Stimulated activated effector memory CD8-positive, alpha-beta T cell treated with anti-CD3 and anti-CD28 coated beads, Interleukin-12 subunit alpha, Interleukin-12 subunit beta, amount 100 ng/mL, for 72 hours (primary cell): ENCODE measurements at places on chromosomes 7 and 10.
A peak's percentile ranks its signal among the peaks of the same experiment; 100 is the strongest.

DNA sequence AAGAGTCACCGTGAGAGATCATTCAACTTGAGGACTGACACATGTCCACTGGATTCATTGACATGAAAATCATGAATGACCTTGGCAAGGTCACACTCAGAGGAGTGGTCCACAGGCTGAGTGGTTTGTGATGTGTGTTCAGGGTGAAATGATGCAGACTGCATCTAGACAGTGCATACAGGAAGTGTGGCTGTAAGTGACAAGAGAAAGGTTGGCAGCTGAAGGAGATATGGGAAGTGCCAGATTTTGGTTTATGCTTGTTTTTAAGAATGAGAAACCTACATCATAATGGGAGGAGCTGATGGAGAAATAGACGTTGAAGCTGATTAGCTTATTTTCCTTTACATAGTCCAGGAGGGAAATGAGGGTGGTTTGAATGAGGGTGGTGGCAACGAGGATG lies 64.8 kb upstream of the VIPR2 start:
- DNase-seq: no peak

DNA sequence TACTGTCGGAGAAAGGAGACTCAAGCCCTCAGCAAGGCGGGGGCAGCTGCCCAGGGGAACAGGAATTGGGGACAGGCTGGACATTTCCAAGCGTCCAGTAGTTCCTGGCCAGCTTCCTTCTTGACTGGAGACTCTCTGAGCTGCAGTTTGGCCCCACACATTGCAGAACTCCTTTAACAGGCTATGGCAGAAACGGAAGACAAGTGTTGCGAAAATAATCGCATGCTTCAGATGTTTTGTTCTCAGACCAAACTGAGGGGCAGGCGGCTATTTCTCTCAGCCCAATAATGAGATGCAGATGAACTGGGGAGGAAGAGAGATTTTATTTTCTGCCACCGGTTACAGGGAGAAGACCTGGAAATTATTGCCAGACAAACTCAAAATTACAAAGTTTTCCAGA lies 88.0 kb upstream of the PFKP start:
- no peak for DNase-seq

- no peak for DNase-seq
Measured at GRCh38 chr10:30671026-30671616, 41.6 kb upstream of the LYZL2 start.

- DNase-seq: no peak
Measured at GRCh38 chr7:98284335-98285036, 3.0 kb downstream of the BRI3 start.

DNA sequence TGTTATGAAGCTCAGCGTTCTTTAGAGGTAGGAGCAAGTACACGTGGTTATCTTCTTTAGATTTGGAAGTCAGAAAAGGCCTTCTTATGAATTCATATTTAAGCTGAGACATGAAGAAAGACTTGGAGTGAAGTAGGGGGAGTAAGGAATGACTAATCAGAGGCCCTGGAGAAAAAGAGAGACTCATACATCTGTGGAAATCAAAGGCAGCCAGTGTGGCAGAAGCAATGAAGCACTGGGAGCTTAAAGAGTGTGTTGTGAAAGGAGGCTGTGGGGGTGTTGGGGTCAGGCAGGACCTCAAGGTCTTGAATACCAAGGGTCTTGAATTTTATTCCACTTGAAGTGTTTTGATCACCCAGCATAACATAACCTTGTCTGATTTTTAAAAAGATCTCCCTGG lies 35.7 kb upstream of the FGL2 start:
- DNase-seq: no peak

DNA sequence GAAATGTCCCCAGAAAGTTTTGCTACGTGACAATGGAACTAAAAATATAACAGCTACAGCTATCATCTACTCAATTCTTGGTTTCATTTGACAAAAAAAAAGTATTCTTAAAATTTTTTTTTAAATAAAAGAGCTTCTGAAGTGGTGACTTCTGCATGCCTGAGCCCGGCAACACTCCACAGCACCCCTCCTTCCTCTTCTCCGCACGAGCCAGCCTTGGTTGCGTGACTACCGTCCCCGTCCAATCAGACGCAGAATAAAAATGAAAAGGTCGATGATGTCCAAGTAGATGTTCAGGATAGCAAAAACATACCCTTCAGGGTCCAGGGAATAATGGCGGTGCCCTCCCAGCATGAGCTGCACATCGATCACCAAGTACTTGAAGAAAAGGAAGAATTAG lies 34.5 kb upstream of the GATAD1 start:
- DNase-seq: no peak

- DNase-seq: no peak
Measured at GRCh38 chr10:114987995-114988394, 50.0 kb downstream of the TRUB1 start.

DNA sequence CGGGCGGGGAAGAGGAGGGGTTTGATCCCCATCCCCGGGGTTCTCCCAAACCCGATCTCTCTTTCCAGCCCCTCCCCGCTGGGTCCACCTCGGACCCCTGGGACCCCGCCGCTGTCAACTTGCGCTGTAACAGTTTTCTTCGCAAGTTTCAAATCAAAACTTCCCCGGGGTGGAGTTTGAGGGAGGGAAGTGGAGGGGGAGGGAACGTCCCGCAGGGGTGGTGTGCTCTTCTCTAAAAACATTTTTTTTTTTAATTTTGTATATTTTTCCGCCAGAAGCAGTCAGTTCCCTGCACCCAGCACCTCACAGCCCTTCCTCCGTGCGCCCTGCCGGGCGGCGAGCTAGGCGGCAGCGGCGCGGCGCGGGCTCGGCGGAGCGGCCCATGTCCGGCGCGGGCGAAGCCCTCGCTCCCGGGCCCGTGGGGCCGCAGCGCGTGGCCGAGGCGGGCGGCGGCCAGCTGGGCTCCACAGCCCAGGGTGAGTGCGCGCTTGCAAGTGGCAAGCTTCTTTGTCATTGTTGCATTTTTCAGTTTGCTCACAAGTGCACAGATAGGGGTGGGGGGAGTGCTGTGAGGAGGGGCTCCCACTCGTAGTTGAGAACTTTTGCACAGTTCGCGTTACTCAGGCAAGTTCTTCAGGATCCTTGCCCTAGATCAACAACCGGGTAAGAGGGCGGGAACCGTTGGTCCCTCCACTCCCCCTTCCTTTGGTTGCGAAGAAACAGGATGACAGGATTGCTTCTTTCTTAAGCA lies 933 bp downstream of the MDFIC start:
- DNase-seq: peak; percentile 44

GRCh38 chr10:15805395-15806058 lies 54.8 kb downstream of the MINDY3 start:
- DNase-seq: no peak

DNA sequence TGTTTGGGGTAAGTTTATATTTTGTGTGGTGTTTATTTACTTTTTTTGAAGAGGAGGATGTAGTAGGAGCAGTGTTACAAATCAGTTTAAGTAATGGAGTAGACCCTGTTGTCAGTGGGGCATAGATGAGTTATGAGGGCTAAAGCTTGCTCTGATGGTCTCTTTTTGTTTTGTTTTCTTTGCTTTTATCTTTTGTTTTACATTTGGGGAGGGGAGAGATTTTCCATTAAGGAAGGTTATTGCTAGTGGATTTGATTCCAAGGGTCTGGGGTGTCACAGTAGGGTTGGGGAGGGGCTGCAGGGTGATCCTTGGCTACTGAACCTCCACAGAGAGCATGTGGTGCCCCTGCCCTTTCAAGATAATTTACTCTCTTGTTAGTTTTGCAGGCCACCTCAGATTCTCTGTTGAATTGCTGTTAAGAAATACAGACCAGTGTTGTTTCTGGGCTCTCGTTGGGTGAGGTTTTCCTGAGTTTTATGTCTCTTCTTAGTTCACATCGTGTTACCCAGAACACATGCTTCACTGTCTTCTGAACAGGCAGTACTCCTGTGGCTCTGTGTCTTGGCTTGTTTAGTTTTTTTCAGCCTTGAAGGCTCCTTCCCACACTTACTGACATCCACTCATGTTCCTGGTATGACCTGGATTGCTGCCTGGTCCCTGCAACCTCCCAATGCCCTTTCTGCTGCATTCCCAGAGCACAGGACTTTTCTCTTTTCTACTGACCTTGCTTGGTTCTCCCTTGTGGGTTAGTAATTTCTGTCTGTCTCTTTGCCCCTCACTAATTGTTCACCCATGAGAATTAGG lies 4.2 kb downstream of the KIFBP start:
- DNase-seq: no peak

DNA sequence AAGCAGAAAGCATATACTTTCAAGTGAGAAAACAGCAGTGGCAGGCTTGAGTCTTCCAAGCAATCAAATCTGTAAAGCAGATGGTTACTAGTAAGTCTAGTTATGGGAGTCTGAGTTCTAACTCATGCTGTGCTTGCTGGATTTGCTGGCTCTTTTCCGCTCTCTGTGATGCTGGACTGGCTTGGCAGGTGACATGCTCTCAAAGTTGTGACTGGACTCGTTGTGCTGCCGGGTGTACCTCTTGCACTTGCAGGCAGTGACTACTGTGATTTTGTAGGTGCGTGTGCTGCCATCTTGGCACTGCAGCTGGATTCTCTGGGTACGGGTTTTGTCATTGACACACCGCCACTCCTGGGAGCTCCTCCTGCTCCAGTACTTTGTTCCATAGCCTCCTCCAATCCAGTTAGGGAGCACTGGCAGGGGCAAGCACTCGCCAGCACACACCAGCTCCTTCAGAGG lies 3.1 kb downstream of the SOSTDC1 start:
- no peak for DNase-seq

DNA sequence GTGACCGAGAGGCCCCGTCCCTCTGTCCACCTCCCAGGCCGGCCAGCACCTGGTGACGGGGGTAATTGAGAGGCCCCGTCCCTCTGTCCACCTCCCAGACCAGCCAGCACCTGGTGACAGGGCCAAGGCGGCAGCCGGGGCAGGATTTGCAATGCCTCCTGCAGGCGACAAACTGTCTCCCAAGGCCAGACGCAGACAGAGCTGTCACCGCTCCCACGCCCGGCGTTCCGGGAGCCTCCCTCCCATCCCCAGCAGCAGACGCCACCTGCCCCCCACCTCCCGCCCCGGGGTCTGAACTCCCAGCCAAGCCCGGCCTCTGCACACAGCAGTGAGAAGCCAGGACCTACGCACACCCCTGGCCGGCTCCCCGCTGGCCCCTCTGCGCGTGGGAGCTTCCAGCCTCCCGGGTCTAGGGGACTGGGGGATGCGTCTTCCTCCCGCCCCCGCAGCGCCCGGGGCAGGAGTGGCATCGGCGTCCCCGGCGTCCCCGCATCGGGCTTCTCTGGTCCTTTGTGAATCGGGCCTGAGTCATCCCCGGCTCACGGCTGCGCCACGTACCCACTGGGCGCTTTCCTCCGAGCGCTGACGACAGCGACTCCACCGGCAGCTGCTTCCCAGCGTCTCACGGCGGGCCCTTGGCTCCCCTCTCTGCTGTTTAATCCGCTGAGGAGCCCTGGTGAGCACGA lies 95.1 kb upstream of the DIP2C start:
- peak; percentile 59 for DNase-seq

DNA sequence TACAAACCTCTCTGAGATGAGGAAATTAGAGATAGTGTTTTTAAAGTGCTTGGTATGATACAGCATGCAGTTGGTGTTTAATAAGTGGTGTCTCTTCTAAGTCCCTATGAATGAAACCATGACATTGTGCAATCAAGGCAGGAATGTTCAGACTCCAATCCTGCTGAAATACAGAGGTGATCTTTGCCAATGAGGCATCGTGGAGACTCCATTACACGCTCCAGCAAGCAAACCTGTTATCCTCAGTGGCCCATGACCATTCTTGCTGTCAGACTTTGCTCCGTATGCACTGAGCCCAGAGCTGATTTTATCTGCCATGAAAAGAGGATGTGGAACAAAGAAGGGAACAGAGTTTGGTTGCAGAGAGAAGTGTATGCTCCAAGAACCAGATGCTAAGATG lies 47.3 kb downstream of the CDHR3 start:
- no peak for DNase-seq

DNA sequence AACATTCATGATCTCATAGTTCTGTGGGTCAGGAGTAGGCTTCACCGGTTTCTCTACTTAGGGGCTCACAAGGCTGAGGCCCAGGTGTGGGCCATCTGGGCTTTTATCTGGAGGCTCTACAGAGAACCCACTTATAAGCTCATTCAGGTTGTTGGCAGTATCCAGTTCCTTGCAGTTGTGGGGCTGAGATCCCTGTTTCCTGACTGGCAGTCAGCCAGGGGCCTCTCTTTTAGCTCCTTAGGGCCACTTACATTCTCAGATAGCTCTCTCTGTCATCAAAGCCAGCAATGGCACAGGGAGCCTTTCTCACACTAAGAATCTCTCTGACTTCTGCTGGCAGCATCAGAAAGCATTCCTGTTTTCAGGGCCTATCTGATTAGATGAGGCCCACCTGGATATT lies 18.2 kb upstream of the HECTD2 start:
- no peak for DNase-seq

DNA sequence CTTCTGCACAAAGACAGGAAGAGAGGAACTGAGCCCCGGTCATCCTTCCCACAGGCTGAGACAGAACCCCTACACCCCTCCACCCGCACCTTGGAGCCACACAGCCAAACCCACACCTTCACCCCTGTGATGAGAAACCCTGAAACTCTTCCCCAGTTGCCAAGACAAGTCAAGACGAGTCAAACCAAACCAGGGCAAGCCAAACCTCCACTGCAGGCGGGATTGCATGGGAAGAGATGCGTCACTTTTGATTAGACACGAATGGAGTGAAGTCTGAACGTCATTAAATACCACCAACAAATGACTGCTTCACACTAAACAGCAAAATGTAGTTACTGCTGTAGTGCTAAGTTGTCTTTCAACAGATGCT lies 73.8 kb downstream of the PRPF18 start:
- no peak for DNase-seq

GRCh38 chr10:124739986-124740368 lies 4.2 kb downstream of the FAM53B start:
- no peak for DNase-seq

GRCh38 chr10:95560278-95561176 lies 644 bp downstream of the SORBS1 start:
- peak; percentile 75 for DNase-seq

DNA sequence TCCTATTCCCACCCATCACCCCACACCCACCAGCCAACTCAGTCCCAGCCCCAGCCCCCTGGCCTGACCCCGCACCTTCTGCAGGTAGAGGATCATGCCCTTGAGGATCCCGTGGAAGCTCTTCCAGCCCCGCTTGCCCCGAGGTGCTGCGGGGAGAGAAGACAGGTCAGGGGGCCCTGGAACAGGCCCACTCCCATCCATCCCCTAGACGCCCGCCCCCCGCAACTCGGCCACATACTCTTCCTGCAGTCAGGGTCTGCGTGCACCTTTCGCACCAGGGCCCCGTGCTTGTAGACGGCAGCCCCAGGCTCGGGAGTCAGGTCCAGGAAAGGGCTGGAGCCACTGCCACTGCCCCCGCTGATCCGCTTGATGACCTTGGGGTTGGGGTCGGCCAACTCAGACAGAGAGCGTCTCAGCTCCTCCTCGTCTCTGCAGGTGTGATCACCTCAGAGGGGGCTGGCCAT lies 9.6 kb downstream of the NFKB2 start:
- DNase-seq: no peak

GRCh38 chr7:41984888-41985287 lies 252.1 kb downstream of the GLI3 start:
- no peak for DNase-seq

DNA sequence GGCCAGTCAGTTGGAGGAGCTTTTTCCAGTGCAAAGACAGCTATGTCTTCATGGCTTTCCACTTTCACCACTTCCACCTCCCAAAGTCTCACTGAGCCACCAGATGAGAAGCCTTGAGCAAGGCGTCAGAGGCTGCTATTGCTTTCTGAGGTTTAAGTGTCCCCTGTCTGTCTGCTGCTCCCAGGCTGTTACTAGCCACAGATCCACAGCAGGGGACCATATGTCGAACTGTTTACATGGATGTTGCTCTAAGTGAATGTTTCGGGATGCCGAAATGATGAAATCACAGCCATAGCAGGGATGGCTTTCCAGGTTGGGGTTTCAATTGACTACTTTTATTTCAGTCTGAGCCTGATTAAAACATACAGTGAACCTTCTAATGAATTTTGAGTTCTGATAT lies 88.5 kb downstream of the AVL9 start:
- DNase-seq: no peak
